M059J (cell line): ENCODE measurements at places on chromosomes 7 and 10. TPM values are rescaled to one million over a fixed set of nuclear protein-coding genes. Genes with fewer than 3 reads are reported as not detected.

Gene IKZF1
- not detected in 2 replicates for total RNA-seq

Gene PAX4
- not detected in 2 replicates for total RNA-seq

Gene UTF1
- total RNA-seq, result not detected in 2 replicates

Gene CLDN3
- not detected in 2 replicates for total RNA-seq

Gene GDF2
- not detected in 2 replicates for total RNA-seq

DNA sequence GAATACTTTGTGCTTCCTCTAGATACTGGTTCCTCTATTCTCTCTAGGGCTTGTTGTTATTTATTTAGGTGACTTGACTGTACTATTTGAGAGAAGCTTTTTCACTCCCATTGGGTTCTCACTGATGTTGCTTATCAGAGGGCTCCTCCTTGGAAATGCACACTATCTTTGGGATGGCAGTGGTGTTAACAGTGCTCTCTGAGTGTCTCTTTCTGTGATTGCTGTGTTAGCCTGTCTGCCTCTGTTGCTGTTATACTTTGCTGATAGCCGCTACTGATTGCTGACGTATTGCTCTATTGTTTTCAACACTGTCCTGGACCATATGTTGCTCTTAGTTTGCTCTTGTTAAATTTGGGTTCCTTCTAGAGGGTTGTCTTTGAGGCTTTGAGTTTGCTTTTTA, 34.7 kb downstream of the ZNF33A start:
- DNase-seq, result no peak

- DNase-seq, result no peak
These were observed 3.5 kb downstream of the SH2D4B start for GRCh38 chr10:80540981-80541750.

- DNase-seq, result no peak
These were observed 104.6 kb downstream of the CYTH3 start for GRCh38 chr7:6167587-6168476.

DNA sequence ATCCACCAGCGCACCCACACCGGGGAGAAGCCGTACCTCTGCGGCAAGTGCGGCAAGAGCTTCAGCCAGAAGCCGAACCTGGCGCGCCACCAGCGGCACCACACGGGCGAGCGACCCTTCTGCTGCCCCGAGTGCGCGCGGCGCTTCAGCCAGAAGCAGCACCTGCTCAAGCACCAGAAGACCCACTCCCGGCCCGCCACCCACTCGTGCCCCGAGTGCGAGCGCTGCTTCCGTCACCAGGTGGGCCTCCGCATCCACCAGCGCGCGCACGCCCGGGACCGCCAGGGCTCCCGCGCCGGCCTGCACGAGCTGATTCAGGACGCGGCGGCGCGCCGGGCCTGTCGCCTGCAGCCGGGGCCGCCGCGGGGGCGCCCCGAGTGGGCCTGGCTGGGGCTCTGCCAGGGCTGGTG, 17.7 kb downstream of the ZNF775 start:
- DNase-seq, result no peak

- no peak for DNase-seq
These were observed 1.8 kb downstream of the GDF10 start for GRCh38 chr10:47301833-47302232.

DNA sequence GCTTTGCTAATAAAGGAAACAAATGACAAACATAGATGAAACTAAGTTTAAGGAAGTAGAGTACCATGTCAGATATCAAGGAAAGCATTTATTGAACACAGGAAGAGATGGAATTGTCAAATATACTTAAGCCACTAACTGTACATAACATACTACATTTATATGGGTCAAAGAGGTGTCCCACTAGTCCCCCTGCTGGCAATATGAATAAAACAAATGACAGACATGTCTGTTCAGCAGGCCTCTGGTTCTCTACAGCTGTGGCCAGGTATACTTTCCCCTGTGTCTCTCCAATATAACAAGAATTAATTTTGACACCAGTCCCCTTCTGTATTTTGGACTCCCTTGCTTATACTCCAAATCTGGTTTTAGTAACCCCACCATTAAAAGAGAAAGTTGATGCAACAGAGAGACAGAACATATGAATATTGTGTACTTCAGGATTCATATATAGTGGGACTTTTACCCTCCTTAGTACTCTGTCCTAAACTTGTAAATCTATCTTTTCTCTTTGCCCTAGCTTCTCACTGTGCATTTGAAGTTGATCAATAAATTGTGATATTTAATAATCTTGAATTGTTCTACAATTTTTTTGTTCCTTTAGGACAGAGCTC, 42.9 kb downstream of the CD36 start:
- peak; percentile 59 for DNase-seq

DNA sequence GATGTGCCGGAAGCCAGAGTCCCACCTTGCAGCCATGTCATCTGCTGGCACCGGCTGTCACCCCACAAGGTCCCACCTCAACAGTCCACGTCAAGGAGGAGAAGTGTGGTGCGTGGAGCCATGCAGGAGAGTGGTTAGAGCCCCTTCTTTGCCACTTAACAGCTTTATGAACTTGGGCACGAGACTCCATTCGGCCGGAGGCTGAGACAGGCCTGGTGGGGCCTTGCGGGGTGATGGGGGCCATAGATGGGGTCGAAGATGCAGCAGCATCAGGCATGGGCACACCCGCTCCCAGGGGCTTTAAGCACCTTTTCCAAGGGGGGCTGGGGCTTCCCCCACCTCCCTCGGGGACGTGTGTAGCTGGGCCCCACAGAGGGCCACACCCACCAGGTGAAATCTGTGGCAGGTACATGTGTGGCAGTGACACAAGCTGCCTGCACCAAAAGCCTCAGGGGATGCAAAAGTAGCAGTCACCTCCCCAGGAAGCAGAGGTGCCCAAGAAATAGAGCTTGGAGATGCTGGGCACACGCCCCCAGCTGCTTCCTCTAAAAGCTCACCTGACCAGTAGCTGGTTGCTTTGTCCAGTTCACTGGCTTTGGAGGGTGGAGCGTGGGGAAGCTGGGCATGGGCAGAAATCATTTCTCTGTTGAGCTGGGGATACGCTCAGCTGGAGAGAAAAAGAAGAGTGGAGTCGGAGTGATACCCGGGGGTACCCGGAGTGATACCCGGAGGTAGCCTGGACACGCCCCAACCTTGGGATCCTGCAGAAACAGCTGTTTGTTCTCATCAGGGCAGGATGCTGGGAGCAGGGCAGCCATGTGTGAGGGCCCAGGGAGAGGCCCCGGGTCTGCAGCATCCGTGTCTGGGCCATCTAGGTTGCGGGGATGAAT, 199.8 kb downstream of the EBF3 start:
- DNase-seq, result no peak

DNA sequence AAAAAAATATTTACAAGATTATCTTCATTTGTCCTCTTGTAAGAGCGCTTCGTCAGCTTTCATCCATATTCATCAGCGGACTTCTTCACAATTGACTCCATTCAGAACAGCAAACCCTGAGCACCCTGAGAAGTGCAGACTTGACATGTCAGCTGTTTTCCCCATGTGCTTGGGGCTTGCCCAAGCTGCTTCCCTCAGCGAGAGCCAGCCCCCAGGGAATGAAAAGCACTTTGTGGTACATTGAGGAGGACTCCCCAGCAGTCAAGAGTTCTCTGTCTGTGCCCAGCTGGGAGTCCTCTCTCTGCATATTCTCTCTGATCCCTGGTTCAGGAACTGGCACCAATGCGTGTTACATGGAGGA, 22.7 kb downstream of the HKDC1 start:
- DNase-seq, result no peak

DNA sequence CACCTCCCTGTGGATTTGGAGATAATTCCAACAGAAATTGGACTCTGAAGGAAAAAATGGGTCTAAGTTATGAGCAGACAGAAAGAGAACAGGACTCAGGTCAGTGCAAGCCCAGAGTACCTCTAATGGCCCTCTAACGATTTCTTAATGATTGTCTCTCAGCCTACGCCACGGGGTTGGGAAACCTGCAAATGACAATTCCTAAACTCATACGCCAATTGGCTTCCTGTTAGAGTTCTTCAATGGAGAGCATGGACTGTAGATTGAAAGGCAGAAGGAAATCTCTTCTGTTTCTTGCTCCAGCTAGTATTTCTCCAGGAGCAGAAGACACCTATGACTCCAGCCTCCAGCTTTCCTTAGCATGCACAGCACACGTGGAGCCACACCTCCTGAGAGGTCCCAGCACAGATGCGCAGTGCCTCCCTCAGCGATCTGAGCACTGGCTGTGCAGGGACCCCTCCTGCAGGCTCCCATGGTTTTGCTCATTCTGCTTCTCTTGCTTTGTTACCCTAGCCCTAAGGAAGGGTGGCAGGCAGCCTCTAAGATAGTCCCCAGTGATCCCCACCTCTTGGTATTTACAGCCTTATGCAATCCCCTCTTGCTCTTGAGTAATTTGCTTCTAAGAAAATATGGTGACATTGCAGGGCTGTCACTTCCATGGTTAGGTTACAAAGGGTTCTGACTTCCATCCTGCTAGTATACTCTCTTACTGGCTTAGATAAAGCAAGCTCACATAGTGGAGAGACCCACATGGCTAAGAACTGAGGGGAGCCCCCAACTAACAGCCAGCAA, 30.1 kb downstream of the DENND11 start:
- no peak for DNase-seq
